ENCODE measurements at places on chromosomes 1 and 21.

- DNase-seq: no peak
These were observed 547.8 kb downstream of the NPHP4 start for GRCh38 chr1:5444396-5444795.

DNA sequence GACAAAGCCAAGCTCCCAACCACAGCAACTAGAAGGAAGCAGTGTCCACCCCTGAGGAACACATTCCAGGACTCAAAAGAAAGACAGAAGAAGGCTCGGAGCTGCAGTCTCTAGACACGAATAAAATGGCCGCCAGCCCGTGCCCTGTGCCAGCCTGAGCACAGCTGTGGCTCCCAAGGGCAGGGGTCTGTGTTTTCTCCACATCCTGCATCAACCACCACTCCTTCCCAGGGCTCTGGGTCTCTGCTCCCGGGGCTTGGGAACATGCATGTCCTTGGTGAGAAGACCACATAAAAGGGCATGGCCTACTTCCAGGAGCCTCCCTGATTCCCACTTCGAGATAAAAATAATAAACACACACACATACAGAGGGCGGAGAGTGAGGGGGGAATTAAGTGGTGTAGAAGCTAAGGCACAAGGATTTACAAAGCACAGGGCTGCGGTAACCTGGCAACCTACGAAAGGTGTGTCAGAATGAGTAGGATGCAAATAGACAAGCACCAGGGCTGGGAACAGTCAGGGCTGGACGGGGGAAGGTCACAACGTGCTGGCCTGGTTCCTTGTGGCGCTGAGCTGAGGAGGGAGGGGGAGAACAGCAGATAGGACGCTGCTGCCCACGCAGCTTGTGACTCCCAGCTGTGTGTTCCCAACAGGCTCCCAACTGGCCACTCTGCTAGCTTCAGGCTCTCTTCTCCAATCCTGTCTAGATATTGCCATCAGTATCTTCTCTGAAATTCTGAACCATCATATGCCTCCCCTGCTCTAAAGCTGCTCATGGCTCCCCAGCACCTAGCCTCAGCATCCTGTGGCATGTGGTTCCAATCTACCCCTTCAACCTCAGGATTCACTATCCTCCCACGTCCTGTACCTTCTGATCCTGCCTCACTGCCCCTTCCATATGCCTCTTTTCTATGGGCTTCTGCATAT, 72.5 kb downstream of the CD34 start:
- no peak for DNase-seq

DNA sequence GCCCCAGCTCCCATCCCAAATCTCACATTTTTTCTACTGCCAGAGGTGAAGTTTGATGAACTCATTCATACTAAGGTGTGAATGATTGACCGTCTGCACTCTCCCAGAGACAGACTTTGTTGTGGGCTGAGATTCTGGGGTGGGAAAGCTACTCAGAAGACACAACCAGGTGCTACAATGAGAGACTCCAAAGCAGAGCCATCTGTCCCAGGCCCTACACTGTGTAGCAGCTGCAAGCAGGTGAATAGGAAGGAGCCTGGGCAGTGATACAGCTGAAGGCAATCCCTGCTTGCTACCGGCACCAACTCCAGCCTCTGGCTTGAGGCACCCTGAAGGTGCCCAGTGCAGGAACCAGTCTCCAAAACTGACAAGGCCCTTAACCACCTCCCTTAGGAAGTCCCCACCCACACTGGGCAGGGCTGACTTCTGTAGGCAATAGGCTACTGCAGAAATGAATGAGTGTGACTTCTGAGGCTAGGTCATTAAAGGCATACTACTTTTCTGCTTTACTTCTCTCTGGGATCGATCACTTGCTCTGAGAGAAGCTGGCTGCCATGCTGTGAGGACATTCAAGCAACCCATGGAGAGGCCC, 79.7 kb upstream of the RUNX3 start:
- no peak for DNase-seq

- no peak for DNase-seq
These were observed 439.3 kb downstream of the NEGR1 start for GRCh38 chr1:71843012-71843411.

DNA sequence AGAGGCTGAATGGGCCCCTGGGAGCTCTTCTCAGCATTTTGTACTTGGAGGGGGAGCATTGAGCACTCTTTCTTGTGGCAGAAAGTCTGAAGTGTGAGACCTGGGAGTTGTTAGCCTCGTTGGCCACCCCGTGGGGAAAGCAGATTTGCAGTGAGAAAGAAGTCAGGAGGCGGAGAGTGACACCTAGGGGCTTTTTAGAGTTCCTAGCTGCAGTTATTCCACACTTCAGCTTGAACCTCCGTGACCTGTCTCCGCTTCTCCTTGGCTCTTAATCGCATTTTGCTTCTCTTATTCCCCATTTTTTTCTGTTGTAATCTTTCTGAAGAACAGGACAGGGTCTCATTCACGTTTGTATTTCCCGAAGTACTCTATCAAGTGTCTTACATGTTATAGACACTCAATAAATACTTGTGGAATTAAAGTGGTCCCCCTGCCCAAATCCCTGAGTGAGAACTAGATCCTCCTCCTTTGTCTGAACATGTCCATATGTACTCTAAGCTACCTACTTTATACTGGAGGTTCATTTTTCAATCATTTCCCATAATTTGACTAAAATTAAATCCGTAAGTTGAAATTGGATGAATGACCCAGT, 14.5 kb upstream of the C1orf141 start:
- DNase-seq: peak; percentile 62

DNA sequence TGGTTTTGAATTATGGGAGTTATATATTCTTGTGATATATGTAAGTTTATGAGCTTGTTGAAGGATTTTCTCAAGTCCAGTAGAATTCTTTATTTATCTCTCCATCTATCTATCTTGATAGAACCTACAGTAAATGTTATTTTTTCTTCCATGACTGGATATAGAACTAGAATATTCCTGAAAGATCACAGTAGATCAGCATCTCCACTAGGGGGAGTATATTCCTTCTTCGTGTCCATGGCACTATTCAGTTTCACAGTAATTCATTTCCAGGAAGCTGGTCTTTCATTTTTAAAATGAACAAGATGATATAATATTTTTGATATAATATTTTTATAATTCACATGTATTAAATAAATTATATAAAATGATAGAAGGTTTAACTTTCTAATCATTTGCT, 18.8 kb downstream of the TMPRSS15 start:
- no peak for DNase-seq

DNA sequence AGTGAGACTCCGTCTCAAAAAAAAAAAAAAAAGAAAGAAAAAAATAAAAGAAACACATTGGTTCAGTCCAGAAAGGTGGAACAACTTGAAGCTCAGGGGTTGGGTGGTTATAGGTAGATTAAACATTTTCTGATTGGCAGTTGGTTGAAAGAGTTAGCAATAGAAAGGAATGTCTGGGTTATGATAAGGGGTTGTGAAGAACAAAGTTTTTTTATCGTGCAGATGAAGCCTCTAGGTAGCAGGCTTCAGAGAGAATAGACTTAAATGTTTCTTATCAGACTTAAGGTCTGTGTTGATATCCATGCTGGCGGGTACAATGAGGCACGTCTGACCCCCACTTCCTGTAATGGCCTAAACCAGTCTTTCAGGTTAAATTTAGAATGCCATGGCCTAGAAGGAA, 45.0 kb upstream of the PDE9A start:
- no peak for DNase-seq

GRCh38 chr21:38802050-38803026, 3.4 kb upstream of the ETS2 start:
- DNase-seq: no peak
